ENCODE measurements at places on chromosomes 1 and 21. TPM values are rescaled to one million over a fixed set of nuclear protein-coding genes. Genes with fewer than 3 reads are reported as not detected.

POU3F1 gene
- not detected for total RNA-seq

EPHA2 gene
- 16.7 TPM for total RNA-seq

GCSAML gene
- total RNA-seq: 0.15 TPM

KIF26B gene
- total RNA-seq: 1.0 TPM

OLFML3 gene
- 51.2 TPM for total RNA-seq

COL24A1 gene
- 0.33 TPM for total RNA-seq

FCGR2B gene
- 5.6 TPM for total RNA-seq

HEYL gene
- 2.3 TPM for total RNA-seq

C1orf116 gene
- total RNA-seq: 5.6 TPM

PTPN7 gene
- 4.2 TPM for total RNA-seq

SLC5A9 gene
- total RNA-seq: 0.16 TPM

ASCL5 gene
- total RNA-seq: not detected

FCGR3A gene
- 8.6 TPM for total RNA-seq

DNA sequence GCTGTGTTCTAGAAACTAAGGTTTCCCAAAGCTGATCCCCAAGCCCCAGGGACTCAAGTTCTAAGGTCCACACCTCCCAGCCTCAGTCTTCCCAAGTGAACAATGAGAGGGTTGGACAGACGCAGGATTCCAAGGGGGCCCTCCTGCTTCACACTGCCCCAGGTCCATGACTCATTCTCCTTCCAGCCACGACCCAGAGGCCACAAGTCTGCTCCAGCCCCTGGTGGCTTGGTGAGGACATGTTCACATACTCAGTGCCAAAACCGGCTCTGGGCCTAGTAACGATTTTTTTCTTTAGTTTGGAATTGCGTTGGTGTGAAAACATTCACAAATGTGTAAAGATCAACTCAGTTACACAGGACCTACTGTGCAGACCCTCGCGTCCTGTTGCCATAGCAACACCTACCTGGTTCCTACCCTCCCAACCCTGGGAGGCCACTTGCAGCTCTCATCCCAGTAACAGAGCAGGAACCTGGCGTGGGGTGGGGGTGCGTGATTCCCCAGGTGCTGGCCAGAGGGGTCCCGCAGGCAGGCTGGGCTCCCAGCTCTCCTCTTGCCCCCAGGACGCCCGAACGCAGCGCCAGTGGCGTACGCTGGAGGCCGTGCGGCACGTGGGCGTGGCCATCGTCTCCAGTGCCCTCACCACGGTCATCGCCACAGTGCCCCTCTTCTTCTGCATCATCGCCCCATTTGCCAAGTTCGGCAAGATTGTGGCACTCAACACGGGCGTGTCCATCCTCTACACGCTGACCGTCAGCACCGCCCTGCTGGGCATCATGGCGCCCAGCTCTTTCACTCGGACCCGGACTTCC is 57.0 kb downstream of the DISP3 start:
- DNase-seq: no peak

DNA sequence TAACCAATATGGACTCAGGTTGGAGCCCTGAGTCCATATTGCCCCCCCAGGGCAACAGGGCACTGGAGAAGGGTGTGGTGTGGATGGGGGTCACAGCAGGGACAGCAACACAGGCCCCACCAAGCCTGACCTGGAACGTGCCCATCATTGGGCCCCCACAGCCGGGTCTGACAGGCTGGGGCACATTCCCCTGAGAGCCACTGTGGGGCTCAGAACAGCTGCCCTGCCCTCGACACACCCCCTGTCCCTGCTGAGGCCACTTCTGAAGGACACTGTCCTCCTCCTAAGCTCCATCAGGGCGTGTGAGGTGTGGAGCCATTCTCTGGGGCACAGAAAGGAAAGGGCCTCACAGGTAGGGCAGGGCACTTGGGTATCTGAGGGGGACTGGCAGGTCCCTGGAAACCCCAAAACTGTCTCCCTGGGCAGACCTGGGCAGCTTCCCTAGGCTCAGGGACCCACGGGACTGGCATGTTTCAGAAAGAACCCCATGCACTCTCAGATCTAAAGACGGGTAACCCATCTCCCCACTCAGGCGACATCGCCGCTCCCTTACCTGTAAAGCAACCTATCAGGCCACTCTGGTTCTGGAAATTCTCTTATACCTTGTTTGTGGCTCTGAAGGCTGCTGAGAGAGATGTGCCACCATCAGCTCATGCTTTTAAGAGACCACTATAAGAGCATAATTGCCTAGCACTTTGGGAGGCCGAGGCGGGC is 95.5 kb downstream of the DMRTB1 start:
- DNase-seq: peak; percentile 39

DNA sequence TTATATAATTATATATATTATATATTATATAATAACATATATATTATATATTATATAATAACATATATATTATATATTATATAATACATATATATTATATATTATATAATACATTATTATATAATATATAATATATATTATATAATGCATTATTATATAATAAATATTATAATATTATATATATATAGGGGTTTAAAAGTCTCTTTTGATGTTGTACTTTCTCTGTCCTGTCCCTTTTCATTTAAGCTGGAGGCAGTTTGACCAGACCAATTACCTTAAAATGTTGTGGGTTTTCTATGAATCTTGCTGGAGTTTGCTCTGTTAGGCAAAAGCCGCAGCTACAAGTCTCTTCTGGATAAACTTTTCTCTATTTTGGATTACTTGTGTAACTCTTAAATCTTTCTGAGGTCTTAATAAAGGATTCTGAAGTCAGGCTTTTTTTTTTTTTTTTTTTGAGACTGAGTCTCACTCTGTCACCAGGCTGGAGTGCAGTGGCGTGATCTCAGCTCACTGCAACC is 22.2 kb upstream of the KIF1B start:
- no peak for DNase-seq

- no peak for DNase-seq
Observed at GRCh38 chr21:28916150-28916893, 76.4 kb downstream of the LTN1 start.

GRCh38 chr1:223188618-223189356 is 45.7 kb upstream of the TLR5 start:
- no peak for DNase-seq

GRCh38 chr1:92953491-92953890 is 7.8 kb downstream of the DIPK1A start:
- DNase-seq: no peak

DNA sequence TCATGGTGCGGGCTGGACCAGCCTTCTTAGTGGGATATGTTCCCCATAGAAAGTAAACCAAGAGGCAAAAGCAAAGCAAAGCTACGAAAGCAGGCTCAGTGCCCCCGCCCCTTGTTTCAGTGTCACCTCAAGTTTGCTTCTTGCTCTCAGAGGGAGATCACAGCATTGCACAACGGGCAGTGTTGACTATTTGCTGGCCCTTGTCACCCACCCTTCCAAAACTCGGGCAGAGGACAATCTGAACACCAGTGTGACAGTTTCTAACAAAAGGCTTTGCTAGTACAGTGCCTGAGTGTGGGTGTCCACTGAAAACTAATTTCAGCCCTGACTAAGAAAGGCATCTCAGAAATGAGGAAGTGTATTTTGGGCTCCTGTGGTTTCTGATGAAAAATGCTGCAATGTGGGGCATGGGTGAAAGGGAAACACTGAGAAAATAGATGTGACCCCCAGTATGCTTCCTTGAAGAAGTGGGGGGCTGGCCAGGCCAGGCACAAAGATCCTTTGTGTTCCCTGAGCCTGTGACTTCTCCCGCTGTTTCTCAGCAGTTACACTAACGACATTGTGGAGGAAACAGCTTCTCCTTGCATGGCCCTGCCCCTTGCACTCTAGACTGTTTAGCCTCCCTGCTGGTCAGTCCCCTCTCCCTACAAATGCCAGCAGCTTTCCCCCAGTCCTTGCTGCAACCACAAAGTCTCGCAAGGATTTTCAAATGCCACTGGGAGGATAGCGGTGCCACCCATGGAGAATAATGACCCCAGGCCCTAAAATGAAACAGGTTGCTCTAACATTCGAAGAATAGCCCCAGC is 33.3 kb upstream of the KCNE1 start:
- DNase-seq: peak; percentile 57

- no peak for DNase-seq
Observed at GRCh38 chr1:116785006-116785405, 30.8 kb downstream of the CD2 start.

GRCh38 chr1:178047403-178048093 is 46.4 kb upstream of the RASAL2 start:
- DNase-seq: no peak

GRCh38 chr1:9873385-9873784 is 36.7 kb downstream of the CTNNBIP1 start:
- DNase-seq: no peak

GRCh38 chr1:152191260-152191659 is 32.2 kb upstream of the RPTN start:
- no peak for DNase-seq

DNA sequence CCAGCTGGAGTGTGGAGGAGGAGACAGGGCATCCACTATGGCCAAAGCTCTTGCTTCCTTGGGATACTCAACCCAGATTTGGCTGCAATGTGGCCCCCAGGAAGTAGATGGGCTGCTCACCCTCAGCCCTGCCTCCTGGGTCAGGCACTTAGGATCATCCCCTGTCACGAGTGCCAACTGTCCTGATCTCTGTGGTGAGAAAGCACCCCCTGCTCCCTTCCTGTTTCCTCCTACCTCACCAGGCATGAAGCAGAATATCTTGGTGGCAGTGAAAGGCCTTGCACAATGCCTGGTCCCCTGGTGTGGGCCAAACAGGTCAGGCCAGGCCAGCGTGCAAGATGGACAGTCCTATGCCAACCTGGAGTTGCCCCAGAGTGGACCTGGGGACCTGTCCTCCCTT is 211.7 kb downstream of the GRIK3 start:
- no peak for DNase-seq

GRCh38 chr1:4101459-4102161 is 201.5 kb upstream of the C1orf174 start:
- DNase-seq: no peak

GRCh38 chr1:228781161-228781808 is 46.0 kb downstream of the RHOU start:
- DNase-seq: no peak

GRCh38 chr1:38133756-38134155 is 87.2 kb upstream of the POU3F1 start:
- DNase-seq: no peak

DNA sequence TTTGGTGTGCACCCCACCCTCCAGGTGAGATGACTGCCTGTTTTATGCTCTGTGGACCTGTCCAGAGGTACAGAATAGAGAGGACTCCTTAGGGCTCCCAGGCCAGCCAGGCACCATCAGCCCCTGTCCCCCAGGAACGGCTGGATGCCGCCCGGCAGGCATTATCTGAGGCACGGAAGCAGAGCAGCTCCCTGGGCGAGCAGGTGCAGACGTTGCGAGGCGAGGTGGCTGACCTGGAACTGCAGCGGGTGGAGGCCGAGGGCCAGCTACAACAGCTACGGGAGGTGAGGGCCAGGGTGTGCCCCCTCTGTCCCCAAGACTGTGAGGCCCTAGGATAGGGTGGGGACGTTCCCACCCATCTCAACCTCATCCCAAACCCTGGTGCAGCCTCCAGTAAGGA is 10.8 kb downstream of the MFAP2 start:
- no peak for DNase-seq

GRCh38 chr1:159804924-159805323 is 2.8 kb downstream of the FCRL6 start:
- no peak for DNase-seq

- DNase-seq: no peak
Observed at GRCh38 chr1:40633931-40634376, 31.5 kb downstream of the RIMS3 start.

- no peak for DNase-seq
Observed at GRCh38 chr1:163410073-163410999, 88.6 kb downstream of the NUF2 start.

- no peak for DNase-seq
Observed at GRCh38 chr21:37916310-37917051, at the start of gene KCNJ6. TSS of gene KCNJ6 (minus strand) at chr21:37916457. CDS start at chr21:37840682, 75,775 bp downstream.

DNA sequence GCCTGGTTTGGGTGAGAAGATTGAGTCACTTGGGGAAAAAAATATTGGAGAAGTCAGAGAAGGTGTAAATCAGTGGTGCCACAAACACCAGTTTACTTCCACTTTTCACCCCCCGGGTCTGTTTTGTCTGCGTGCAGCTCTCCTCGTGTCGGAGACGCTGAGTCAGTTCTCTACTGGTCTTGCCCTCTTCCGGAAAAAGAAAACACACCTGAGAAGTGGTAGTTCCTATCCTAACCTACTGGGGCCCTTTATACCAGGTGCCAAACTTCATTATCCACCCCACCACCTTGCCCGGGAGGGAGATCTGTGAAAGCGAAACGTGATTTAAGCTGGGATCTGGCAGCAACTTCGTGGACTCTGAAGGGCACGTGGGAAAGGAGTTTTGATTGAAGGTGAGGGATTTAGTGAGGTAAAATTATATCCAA is 855 bp upstream of the IVNS1ABP start:
- DNase-seq: peak; percentile 41

- DNase-seq: no peak
Observed at GRCh38 chr1:41545996-41546832, 61.7 kb upstream of the EDN2 start.

GRCh38 chr1:204863024-204863423 is 7.6 kb upstream of the NFASC start:
- DNase-seq: no peak

DNA sequence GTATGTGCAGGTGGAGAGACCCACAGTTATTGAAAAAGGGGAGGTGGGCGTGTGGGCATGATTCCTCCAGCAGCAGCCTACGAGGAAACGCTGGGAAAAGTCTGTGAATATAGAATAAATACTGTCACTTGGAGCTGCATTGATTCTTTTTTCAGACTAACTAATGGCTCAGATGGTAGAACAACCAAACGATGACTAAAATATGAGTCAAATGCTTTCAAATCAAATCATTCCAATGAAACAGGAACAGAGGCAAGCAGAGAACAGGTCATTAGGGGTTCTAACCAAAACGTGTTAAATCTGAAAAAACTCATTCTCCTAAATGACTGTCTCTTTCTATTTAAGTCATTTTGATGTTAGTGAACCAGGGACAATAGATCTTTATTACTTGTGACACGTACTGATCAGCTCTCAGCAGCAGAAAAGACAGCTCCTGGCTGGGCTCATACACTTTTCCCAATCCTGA is 35.1 kb upstream of the SEC16B start:
- no peak for DNase-seq

DNA sequence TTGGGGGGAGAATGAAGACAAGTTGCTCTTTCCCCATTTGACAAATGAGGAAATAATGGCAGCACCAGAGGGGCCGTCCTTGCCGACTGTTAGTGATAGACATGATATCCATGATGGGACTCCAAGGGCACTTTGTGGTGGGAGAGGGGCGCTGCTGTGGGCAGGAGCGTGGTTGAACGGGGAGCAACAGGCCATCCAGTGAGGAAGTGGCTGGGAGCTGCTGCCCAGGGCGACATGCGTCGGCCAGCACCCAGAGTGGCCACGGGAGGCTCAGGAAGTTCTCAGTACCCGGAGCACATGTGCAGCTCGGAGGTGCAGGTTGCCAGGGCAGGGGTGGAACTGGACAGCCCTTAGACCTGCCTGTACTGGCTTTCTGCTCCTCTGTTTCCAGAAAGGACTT is 71.0 kb downstream of the SLC35F3 start:
- no peak for DNase-seq

GRCh38 chr1:247415423-247416361 is at the start of gene NLRP3:
TSS of gene NLRP3 (plus strand) at chr1:247416173. CDS start at chr1:247418801, 2,628 bp downstream.
- DNase-seq: no peak

- no peak for DNase-seq
Observed at GRCh38 chr1:241550318-241550717, 18.1 kb downstream of the KMO start.

Measured in breast epithelium (tissue), 4 donors.